ENCODE measurements at places on chromosomes 4 and X.
A peak's percentile ranks its signal among the peaks of the same experiment; 100 is the strongest.

DNA sequence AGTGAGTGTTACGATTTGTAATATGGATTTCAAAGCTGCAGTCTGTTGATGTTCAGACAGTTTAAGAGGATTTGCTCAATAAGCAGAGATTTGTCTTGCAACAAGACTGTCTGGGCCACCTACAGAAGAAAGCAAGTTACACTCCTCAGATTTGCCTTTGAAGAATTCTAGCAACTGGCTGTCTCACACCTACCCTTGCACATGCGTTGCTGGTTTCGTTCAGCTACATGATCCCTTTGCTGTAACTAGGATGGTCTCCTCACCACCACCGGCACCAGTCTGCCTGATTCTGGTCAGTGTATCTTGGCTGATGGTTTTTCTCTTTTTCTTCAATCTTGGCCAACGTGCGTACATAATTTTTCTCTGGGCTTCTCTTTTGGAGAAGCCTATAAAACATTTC, 172.7 kb upstream of the LCORL start:
- DNase-seq = no peak

- DNase-seq = no peak
Observed at GRCh38 chrX:17030580-17031270, 84.3 kb downstream of the REPS2 start.

DNA sequence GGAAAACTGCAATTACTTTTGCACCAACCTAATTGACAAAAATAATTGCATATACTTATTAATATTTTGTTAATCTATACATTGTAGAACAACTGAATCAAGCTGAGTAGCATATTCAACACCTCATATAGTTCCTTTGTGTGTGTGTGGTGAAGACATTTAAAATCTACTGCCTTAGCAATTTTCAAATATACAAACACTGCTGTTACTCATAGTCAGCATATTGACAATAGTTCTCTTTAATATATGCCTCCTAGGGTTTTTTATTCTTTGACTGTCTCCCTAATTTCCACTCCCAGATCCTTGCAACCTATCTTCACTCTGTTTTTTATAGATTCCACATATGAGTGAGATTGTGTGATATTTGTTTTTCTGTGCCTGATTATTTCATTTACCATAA, 426.8 kb downstream of the PPARGC1A start:
- no peak for DNase-seq

GRCh38 chrX:133529578-133529977, 114.3 kb upstream of the GPC4 start:
- DNase-seq = no peak

DNA sequence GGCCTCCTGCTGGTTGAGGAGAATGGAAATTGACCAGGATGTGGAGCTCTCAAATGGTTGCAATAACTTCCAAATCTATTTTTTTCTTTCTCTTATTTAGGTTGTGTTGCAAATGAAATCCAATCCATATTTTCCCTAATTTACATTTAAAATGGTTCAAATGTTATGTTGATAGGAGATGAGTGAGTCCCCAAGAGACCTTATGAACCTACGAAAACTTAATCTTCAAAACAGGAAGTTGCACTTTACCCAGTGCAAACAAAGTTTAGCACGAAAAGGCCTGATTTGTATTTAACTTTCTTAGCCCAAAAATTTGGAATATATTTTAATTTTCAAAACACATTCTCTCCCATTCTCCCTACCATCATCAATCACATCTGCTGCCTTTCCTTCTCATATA, 59.3 kb upstream of the NDP start:
- DNase-seq = no peak

DNA sequence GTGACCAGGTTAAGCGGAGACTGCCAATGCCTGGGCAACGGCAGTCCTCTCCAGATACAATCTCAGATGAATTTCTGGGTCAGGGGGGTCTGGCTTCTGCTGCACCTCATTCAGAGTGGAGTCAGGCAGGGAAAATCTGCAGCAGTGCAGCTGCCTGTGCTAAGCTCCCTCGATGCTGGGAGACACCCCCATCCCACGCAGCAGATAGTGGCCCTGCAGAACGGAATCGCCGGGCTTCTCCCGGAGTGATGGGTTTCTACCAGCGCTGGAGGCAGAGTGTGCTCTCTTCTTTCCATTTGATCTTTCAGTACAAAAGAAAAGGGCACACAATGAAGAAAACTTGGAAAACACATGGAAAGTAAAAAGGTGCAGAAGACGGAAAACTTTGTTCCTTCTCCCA, 5.2 kb downstream of the ABLIM2 start:
- DNase-seq = no peak

DNA sequence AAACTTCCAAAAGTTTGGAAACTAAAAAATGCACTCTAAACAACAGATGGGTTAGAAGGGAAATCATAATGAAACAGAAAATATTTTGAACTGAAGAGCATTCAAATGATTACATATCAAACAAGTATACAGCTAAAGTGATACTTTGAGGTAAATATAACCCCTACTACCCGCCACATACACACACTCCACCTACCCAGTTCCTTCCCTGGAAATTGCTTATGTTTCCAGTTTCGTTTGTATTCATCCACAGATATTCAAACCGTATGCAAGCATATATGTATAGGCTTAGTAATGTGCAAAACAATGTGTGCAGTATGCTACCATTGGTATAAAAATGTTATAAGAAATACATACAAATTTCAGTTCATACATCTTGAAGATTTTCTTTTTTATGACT, 95.5 kb downstream of the SMIM20 start:
- DNase-seq = no peak

- no peak for DNase-seq
Observed at GRCh38 chrX:49947781-49948180, 25.4 kb downstream of the CLCN5 start.

DNA sequence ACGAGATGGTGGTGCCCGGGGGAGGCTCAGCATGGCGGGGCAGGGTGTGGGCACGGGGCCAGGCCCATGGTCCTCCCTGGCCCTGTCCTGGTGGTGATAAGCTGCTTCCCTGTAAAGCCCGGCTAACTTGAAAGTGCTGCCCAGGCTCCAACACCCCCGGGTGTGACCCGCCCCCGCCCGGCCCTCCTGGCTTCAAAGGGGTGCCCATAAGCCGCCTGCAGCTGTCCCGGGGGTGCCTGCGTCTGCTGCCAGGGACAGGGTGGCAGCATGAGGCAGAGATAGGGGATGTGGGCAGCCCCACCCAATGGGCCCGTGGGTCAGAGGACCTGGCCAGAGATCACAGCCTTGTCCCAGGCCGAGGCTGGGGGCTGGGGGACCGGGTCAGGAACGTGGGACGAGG, 18.1 kb downstream of the FGFRL1 start:
- DNase-seq = no peak

DNA sequence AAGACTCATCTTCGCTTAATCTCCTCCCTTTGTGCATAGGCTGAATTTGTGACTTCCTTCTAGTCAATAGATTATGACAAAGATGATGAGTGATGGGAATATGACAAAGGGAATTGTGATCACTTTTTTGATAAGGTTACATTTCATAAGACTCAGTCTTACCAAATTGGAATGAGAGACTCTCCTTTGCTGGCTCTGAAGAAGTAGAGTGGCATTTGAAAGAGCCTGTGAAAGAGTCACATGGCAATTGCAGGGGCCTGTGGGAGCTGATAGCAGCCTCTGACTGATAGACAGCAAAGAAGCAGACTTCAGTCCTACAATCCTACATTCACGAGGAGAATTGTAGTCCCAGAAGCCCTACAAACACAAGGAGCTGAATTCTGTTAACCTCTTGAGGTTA, 44.9 kb upstream of the ADAMTS3 start:
- no peak for DNase-seq

- DNase-seq = peak; percentile 51
Observed at GRCh38 chr4:185304944-185305690, 90.6 kb downstream of the LRP2BP start.

DNA sequence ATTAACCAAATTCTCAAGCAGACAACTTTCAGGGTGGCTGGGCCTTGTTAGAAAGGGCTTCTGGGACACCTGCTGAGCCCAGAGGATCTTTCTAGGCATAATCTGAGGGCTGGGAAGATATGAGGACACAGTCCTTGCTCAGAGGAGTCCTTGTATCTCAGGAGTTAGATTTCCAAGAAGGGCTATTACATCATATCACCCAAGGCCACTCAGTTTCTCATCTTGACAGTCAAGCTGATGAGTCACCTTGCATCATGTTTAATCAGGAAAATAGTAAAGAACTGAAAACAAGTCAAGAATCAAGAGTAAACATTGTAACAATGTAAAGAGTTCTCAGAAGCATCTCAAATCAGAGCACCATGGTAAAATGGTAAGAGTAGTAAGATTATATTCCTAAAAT, 4.0 kb downstream of the PCYT1B start:
- DNase-seq = peak; percentile 20

- DNase-seq = no peak
Observed at GRCh38 chr4:1396806-1397455, 9.3 kb downstream of the NKX1-1 start.

DNA sequence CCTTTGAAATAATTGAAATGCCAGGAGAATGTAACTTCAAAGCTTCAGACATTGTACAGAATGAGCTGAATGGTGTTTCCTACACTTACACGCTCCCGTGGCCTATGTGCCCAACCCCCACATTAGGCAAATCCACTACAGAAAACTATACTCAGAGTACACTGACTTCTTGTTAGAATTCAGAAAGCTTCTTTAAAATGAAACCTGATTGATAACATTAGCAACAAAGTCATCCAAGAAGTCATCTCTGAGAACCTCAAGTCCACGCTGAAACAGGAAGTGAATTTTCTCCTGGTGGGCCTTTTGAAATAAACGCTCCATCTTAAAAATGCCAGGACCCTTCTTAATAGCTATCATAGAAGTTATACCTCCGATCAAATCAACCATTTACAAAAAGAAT, 136.3 kb downstream of the TSPAN5 start:
- DNase-seq = no peak

Measured in M059J (cell line).